HEK293T (cell line): ENCODE measurements at places on chromosomes 13 and 19.

DNA sequence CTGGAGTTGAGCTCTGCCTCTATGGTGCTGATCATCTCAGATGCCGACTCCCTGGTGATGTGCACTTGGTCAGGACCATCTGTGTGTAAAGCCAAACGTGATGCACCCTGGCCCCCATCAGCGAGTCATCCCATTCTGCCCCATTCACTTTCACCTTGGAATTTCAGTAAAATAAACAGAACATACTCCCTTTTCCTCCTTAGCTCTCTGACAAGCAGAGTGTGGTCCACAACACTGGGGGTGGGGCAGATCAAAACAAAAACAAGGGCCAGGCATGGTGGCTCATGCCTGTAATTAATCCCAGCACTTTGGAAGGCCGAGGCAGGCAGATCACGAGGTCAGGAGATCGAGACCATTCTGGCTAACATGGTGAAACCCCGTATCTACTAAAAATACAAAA is 12.3 kb downstream of the CEACAM20 start:
- DNase-seq: no peak

- no peak for DNase-seq
Observed at GRCh38 chr13:30313311-30313710, 6.0 kb upstream of the KATNAL1 start.

GRCh38 chr19:46637224-46637623 is 1.2 kb upstream of the GNG8 start:
- no peak for DNase-seq

DNA sequence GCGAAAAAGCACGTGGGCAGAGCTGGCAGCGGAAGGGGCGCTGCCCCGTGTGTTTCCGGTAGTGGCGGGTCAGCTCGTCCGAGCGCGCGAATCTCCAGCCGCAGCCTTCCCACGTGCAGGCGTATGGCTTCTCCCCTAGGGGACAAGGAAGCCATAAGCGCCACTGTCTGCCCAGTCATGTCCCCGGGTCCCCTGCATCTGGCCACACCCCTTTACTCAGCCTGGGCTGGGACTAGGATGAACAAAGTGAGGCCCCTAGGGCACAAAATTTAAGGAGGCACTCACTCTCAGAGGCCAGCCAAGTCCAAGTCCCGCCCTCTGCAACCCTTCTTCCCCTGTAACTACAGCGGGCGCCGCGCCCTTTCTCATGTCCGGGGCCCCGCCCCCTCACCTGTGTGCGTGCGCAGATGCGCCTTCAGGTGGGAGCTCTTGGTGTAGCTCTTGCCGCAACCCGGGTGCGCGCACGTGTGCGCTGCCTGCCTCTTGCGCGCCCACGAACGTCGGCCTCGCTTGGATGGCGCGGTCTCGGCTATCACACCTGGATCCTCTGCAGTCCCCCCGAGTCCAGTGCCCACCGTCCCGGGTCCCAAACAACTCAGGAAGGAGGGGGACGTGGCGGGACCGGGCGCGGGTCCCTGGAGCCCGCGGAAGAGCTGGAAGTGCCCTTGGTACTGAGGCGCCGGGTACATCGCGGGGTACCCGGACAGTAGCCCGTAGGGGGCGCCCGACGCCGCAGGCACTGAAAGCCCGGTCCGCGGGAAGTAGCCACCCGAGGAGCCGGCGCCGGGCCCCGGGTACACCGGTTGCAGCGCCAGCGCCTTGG is 1.9 kb downstream of the KLF1 start:
- peak; percentile 42 for DNase-seq

DNA sequence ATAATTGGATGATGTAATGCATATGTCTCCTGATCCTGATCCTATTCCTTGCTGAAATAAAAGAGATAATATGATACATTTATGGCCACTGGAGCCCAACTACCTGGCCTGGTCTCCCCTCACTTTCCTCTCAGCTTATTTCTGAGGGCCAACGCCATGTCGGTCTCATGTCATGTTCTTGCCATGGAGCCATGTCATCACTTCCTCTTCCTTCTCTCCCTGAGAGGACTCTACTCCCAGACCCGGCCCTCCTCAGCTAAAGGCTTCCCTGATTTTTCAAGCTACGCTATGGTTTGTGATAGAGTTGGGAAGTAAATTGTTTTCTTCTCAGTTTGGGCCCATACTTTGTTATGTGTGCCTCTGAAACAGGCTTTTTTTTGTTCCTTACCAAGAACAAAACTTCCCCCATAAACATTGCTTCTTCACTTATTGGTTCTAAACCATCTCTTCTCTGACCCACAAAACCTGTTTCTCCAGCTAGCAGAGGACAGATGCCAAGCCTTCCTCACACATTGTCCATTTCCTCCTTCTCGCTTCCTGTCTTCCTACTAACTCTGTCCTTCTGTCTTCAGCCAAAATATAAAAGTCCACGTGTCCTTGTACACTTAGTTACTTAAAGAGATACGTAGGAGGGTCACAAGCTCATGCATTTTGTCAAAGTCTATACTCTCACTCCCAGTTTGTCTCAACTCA is 319.9 kb upstream of the DACH1 start:
- DNase-seq: no peak

GRCh38 chr13:98456413-98456845 is 120.5 kb downstream of the STK24 start:
- DNase-seq: no peak

- DNase-seq: peak; percentile 90
Observed at GRCh38 chr19:55319785-55320184, 5.4 kb downstream of the TMEM150B start.

GRCh38 chr13:59478908-59479307 is 684.8 kb downstream of the DIAPH3 start:
- DNase-seq: no peak

DNA sequence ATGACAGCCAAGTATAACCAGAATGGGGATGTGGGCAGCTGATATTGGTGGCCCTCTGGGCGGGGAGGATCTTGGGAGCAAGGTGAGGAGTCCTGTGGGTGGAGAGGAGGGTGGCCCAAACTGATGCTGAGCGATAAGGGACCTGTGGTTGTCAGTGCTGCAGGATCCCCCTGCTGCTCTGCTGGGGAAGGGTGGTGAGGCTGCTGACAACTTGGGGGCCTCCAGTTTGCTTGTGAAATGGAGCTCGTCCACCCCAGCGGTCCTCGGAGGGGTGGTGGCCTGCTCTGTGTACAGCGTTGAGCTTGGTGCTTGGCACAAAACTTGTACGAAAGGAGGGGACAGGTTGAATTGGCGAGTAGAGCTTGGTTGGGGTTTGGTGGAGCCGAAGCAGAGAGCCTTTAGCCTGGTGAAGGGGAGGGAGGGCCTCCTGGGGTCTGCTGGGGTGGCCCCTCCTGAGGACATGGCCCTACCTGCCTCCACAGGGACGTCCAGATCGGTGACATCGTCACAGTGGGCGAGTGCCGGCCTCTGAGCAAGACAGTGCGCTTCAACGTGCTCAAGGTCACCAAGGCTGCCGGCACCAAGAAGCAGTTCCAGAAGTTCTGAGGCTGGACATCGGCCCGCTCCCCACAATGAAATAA is 2.9 kb downstream of the RPS11 start:
- DNase-seq: no peak

DNA sequence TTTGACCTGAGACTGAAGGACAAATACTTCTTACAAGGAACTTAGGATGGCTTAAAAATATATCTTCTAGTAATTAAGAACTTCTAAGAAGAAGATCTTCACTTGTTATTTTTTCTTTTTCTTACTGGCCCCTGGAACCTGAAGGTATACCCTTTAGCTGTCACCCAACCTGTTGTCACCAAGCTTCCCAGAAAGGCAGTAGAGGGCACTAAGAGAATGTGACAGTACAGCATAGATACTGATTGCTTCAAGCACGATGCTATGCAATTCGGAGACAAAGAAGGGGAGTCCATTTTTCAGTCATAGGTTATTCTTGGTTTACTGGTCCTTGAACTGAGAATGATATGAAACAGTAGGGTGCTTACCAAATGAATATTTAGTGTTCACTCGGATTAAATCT is 208.3 kb upstream of the PCDH9 start:
- peak; percentile 58 for DNase-seq

DNA sequence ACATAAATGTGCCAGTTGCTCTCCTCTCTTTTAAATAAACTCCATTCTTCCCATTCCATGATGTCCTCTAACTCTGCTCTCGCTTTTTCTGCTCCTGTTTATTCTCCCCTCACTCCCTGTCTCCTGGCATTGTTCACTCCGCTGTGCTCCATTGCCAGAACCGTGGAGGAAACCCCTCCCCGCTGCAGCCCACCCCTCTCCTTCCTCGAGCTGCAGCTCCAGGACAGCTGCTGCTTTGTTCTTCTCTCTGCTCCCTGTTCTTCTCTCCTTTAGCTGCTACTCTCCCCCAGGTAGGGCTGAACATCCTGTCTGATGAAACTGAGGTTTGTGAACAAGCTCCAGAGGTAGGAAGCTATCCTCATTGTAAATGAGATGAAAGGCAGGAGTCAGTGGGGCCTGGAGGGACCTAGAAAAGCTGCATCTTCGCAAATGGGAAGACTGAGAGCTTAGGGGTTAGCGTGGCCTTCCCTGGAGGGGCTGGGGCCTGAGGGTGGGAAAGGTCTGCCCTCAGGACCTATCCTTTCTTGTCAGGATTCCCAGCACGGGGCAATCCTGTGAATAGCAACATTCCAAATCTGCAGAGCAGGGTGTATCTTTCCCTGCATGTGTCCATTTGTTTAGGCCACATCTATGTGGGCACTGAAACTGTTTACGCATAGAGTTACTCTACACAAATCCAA is 243.7 kb downstream of the DNAJC15 start:
- DNase-seq: no peak
